A549 (cell line): ENCODE measurements at places on chromosomes 1 and 21. TPM values are rescaled to one million over a fixed set of nuclear protein-coding genes. Genes with fewer than 3 reads are reported as not detected.
A peak's percentile ranks its signal among the peaks of the same experiment; 100 is the strongest.

GRCh38 chr1:156260896-156261295, 13.0 kb upstream of the PAQR6 start:
- no peak for DNase-seq

DNA sequence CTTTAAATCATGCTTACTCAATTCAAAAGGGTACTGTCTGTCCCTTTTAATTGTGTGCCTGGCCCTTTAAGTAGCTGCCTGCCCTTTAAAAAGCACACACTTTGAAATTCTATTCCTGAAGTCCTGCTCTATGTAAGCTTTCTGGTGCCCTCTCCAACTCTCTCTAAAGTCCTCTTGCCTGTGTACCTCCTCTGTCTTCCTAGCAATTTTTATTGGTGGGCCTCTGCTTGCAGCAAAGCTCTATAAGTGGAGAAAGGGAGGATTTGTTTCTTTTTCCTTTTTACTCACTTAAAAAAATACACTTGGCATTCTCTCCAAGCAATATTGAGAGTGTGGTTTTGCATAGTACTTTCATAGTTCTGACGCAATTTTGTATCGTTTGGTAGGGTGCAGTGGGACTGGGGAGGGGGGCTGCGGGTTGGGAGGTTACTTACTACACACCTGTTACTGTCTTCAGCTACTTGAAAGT, 135.4 kb downstream of the LMO4 start:
- no peak for DNase-seq

- no peak for DNase-seq
Observed at GRCh38 chr21:25964015-25964414, 206.6 kb downstream of the APP start.

GRCh38 chr1:212072047-212072446, 36.5 kb downstream of the DTL start:
- no peak for DNase-seq

DNA sequence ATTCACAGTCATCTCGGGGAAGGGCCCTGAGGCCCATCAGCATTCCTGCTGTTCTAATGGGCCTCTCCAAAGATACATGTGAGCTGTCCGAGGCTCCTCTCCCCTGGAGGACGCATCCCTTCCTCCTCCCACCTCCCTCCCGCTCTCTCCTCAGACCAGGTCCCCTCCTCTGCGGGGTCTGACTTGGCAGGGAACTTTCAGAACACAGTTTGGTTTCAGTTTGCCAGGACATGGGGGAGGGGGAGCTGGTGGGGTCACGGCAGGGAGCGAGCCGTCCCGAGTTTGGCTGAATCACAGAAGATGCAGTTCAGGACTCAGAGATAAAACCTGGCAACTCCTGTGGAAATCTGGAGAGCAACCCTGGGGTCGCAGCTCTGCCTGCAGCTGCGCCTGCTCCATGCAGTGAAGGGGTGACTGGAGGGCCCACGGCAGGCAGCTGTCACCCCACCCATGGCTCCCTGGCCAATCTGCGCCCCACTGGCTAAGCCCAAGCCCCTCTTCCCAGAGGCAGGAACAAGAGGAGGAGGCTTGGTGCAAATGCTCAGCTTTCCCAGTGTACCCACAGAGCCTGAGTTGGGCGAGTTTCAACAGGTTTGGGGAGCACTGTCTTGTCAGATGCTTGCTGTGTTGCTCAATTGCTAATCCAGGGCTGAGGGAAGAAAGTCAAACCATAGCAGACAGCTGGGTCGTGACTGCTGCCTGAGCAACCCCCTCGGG, 5.7 kb downstream of the WNT4 start:
- no peak for DNase-seq

GRCh38 chr1:47411436-47411835, 4.6 kb upstream of the FOXE3 start:
- DNase-seq: no peak

DNA sequence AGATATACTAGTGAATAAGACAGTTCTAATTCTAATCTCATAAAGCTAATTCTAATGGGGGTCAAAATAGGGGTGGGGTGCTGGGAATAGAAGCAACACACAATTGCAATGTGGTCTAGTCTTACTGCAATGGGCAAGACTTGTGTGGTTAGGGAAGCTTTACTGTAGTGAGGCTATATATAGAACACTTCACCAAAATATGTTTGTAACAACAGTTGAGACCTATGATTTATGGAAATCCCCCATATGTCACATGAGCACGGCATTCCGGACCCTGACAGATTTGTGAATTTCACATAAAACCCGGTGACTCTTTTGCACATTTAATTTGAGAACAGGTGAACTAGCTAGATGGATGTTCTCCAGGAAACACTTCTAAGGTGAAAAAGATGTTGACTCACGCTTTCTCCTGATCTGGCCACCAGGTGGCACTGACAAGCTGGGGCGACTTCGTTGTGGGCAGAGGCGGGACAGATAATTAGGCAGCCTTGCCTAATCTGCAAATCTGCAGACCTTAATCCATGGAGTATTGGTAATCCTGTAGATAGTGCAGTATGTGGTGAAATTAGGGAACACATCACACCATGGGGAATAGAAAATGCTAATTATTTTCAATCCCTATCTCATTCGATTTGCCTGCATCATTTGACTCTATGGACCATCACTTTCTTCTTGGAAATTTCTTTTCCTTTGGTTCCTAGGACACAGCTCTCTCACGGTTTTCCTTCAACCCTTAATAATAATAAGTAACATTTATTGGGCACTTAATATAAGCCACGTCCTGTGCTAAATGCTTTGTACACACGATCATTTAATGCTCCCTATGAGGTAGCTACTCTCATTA, 37.7 kb downstream of the KIAA0040 start:
- peak; percentile 57 for DNase-seq

- no peak for DNase-seq
Observed at GRCh38 chr1:240586006-240586405, 25.9 kb downstream of the GREM2 start.

- DNase-seq: peak; percentile 73
Observed at GRCh38 chr1:41418857-41419583, 57.8 kb downstream of the FOXO6 start.

S100A8 gene
- polyA plus RNA-seq: not detected in 3 replicates
